Stimulated activated effector memory CD8-positive, alpha-beta T cell treated with anti-CD3 and anti-CD28 coated beads, Interleukin-12 subunit alpha, Interleukin-12 subunit beta, amount 100 ng/mL, for 72 hours (primary cell): ENCODE measurements at places on chromosomes 7 and 10.

DNA sequence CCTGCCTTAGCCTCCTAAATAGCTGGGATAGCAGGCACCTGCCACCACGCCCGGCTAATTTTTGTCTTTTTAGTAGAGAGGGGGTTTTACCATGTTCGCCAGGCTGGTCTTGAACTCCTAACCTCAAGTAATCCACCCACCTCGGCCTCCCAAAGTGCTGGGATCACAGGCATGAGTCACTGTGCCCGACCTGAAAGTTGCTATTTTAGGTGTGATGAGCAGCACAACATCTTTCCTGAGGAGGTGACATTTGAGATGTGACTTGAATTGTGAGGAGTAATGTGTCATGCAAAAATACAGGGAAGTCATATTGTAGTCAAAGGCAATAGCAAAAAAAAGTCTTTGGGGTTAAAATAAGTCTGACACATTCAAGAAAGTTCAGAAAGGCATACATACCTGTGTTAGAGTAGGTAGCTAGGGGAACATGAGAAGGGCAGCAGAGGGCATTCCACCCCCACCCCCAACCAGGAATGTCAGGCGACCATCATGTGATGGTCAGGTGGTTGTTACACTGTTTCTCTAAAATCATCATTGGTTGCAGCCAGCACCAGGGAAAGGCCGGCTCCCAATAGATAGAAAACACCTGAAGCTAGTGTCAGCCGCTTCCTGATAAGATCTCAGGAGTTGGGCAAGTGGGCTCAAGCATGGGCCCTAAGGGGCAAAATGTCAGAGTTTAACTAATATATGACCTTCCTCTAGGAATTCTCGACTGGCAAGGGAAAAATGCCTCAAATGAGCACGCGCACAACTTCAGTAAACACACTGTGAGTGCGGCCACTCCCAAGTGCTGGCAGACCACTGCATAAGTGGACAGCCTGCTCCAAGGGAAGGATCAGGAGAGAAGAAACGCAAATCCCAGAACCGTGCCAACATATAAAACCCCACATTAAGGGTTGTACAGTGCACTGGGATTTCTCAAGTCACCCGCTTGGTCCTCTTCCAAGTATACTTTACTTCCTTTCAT lies at the start of gene TACC2:
TACC2 (plus strand) TSS at position 803 of the 964 bp plus-strand sequence. CDS start 32,819 bp downstream, outside the sequence.
- DNase-seq: no peak

DNA sequence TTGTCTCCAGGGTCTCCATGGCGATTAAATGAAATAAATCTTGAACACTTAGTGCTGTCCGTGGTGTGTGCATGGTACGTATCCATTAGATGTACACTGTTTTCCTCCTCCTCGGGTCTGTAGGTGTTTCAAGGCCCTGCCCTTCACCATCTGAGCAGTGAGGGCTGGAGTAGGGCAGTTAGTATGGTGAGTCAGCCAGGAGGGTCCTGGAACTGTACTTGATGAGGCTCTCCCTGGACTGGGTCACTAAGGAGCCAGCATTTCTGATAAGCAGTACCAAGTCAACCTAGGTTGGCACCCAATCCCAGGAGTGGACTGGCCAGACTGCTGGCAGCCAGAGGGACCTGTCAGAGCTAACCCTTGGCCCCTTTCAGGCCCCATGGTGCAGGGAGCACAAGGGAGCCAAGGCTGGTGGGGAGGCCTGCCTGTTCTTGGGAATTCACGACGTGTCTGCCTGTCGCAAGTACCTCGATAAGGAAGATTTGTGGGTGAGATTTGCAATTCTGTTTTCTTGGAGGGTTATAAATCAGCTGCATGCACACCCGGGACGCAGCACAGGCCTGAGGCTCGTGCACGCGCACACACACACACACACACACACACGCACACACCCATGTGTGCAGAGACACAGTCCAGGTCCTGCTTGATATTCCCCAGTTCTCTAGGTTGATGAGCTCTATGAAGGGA lies 114.2 kb downstream of the ZMIZ1 start:
- no peak for DNase-seq

GRCh38 chr10:98367604-98368451 lies 47.2 kb downstream of the PYROXD2 start:
- no peak for DNase-seq

DNA sequence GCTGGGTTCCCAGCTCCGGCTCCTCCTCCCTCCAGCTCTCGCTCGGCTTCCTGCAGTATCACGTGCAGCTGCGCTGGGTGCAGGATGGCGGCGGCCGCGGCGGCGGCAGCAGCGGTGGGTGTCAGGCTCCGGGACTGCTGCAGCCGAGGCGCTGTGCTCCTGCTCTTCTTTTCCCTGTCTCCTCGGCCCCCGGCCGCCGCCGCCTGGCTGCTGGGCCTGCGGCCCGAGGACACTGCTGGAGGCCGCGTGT lies at the start of gene CNNM1:
CNNM1 (plus strand) TSS at position 53 of the 250 bp plus-strand sequence; CDS start at position 85, 32 bp downstream.
- DNase-seq: no peak

GRCh38 chr7:12504149-12504548 lies 66.4 kb upstream of the SCIN start:
- DNase-seq: no peak

GRCh38 chr10:24916365-24916764 lies 36.0 kb downstream of the PRTFDC1 start:
- no peak for DNase-seq

DNA sequence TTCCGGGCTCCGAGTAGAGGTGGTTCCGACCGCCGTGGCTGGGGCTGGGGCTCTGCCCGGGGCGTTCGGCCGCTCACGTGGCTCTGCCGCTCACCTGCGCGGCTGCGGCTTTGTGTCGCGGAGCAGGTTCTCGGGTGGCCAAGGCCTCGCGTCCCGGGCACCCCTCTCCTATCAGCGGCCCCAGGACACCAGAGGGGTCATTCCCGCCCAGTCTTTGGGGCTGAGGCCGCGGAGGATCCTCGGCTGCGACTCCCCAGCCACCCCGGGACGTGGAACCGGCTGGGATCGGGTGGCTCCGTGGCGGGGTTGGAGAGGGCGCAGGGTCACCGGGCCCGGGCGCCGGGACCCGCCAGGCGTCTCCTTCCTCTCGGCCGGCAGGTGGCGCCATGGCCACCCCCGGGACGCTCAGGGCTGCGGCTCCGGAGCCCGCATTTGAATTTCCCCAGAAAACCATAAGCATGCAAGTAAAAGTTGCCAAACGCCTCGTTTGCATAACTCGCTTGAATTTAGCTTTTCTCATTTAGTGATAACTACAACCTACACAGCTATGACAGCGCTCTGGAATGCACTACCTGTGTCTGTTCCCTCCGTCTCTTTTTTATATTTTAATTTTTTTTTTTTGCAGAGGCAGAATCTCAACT lies 1.2 kb downstream of the COL26A1 start:
- DNase-seq: peak; percentile 60

DNA sequence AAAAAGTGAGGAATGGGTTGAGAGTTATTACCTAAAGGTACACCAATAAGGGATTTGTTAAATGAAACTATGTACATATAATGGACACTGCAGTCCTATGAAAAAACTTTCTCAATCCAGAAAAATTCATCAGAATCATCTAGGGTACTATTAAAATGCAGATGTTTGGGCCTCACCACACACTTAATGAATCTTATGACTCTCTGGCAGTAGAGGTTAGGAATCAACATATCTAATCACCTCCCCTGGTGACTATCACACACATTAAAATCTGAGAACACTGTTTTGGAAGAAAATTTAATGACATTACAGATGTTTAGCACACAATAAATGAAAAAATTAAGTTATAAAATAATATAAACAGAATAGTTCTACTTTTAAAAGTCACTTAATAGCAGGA lies 32.1 kb downstream of the BAZ1B start:
- no peak for DNase-seq

DNA sequence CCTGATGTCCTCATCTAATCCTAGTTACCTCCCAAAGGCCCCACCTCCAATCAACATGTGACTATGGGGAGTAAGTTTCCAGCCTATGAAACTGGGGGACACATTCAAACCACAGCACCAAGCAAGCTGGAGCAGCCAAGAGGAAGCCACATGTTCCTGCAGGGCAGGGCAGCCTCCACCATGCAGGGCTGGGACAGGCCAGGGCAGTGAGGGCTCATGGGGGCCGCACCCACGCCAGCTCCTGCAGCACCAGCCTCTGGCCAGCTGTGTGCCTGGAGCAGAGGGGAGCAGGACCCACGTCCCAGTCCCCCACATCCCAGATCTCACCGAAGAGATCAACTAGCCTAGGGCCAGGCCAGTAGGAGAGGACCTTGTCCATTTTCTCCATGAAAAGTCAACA lies 85.9 kb upstream of the INSIG1 start:
- no peak for DNase-seq

GRCh38 chr10:130994191-130994590 lies 317.3 kb downstream of the TCERG1L start:
- no peak for DNase-seq

GRCh38 chr7:27883696-27884095 lies 143.7 kb downstream of the TAX1BP1 start:
- no peak for DNase-seq

DNA sequence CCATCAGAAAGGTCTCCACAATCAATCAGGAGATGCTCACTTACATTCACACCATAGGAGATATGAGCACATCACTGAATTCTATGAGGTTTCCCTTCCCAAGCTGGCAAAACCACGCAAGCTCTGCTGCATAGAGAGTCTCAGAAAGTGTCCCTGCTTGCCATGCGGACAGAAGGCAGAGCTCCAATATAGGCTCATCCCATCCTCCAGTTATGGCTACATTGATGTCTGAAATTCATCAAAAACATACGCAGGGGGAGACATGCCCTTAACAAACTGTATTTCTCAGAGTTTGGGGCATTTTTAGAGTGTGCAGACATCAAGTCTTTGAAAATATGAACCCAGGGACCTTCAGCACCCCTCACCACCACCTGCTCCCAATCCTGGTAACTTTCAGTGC lies 2.9 kb downstream of the C10orf90 start:
- DNase-seq: no peak

GRCh38 chr7:20971219-20971618 lies 184.5 kb upstream of the SP8 start:
- no peak for DNase-seq

GRCh38 chr7:152344253-152344652 lies 91.5 kb downstream of the KMT2C start:
- DNase-seq: no peak

DNA sequence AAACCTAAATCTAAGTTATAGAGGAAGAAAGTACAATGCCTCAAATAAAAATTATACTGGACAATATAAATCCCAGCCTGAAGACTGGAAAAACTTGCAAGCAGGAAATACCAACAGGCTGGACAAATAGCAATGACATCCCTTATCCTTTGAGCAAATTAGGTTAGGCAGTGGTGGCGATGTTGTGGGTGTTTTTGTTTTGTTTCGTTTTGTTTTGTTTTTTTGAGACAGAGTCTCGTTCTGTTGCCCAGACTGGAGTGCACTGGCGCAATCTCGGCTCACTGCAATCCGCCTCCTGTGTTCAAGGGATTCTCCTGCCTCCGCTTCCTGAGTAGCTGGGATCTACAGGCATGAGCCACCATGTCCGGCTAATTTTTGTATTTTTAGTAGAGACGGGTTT lies 57.3 kb upstream of the TES start:
- no peak for DNase-seq

DNA sequence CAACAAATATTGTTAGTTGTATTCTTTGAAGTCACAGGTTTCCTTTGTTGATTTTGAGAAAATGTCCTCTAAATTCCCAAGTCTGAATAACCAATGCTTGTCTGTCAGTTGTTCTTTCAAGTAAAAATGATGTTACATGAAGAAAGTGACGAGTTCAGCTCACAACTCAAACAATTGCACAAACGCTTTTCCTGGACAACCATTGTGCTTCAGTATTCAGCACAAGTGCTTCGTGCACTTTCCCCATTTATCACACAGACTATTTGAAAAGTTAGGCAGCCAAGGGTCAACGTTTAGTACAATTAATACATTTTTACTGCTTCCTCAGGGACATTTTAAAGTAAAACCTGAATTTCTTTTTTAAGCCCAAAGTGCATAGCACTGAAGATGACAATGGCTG lies 44.5 kb downstream of the CDK1 start:
- DNase-seq: no peak

DNA sequence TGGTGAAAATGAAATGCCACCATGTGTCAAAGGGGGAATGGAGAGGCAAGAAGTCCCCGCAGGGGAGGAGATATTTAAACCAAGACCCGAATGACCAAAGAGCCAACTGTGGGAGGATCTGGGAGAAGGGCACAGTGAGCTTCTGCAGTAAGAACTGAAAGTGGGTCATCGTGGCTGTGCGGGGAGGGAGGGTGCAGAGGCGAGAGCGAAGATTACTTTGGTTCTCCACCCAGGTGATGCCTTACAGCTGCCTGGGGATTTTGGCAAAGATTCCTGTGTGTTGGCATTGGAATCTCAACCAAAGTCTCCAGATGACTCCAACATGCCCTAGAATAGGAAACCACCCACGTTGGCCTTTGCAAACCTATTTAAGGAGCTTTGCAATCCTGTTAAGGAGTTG lies 44.2 kb upstream of the ADAM12 start:
- no peak for DNase-seq

- no peak for DNase-seq
These were observed 128.6 kb upstream of the PDLIM1 start for GRCh38 chr10:95419399-95419798.

DNA sequence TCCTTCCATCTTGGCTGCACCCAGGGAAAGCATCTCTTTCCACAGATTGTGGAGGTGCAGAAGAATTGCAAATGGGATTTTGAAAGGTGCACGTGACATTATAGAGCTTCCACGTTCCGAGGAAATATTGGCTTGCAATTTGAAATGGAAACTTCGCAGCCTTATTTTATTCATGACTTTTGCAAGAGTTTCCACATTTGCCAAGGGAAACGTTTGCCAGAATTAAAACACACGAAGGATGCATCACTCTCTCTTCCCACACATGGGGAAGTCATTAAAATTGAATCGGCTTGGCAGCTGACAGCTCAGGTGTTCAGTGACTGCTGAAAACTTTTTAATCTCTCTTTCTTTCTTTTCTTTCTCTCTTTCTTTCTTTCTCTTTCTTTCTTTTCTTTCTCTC lies 475.4 kb upstream of the IGFBP3 start:
- no peak for DNase-seq

DNA sequence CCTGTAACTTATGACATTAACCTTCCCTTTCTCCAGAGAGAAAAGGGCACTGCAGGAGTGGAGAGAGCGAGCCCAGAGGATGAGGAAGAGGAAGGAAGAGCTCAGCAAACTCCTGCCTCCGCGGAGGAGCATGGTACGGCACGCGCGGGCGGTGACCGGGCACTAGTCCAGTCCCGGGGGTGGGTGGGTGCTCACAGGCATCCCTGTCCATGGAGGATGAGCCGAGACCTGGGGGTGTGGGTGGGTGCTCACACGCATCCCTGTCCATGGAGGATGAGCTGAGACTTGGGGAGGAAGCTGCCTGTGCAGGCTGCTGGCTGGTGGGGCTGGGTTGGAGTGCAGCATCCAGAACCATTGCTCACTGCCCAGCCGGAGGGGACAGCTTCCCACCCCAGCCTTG lies 23.8 kb downstream of the LRRC27 start:
- DNase-seq: no peak

DNA sequence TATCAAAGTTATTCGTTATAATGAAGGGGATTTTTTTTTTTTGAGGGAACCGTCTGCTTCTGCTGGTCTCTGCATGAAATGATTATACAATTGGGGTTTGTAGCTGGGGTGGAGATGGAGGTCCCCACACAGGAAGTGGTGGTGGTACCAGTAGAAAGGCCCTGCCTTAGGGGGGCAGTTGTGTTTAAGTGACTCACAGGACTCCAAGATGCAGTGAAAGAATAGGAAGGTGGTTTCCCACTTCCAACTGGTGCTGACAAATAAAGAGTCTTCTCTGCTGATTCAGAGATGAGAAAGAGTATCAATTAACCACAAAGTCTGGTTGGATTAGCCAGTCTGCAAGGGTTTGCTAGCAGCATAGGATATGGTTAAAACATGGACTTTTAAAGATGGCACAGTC lies 376.0 kb downstream of the SORCS3 start:
- DNase-seq: no peak

GRCh38 chr10:113945075-113945686 lies 90.7 kb downstream of the NHLRC2 start:
- no peak for DNase-seq
